ENCODE measurements at places on chromosomes 3 and 15.
A peak's percentile ranks its signal among the peaks of the same experiment; 100 is the strongest.

GRCh38 chr3:13976469-13976868 lies 96.6 kb upstream of the WNT7A start:
- no peak for DNase-seq

- peak; percentile 66 for DNase-seq
These were observed 52.2 kb downstream of the ABI3BP start for GRCh38 chr3:100941041-100941440.

DNA sequence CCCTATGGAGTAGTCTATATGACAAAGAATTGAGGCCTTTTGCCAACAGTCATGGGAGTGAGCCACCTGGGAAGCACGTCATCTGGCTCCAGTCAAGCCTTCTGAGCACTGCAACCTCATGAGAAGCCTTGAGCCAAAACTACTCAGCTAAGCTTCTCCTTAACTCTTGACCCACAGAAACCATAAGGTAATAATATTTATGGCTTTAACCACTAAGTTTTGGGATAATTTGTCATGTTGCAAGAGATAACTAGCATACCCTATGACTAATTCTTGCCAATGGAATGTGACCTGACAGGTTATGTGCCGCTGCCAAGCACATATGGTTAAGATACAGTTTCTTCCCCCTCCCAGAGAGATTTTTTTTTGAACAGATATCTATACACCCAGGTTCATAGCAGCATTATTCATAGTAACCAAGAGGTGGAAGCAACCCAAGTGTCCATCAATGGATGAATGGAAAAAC lies 11.8 kb upstream of the SLC6A11 start:
- no peak for DNase-seq

DNA sequence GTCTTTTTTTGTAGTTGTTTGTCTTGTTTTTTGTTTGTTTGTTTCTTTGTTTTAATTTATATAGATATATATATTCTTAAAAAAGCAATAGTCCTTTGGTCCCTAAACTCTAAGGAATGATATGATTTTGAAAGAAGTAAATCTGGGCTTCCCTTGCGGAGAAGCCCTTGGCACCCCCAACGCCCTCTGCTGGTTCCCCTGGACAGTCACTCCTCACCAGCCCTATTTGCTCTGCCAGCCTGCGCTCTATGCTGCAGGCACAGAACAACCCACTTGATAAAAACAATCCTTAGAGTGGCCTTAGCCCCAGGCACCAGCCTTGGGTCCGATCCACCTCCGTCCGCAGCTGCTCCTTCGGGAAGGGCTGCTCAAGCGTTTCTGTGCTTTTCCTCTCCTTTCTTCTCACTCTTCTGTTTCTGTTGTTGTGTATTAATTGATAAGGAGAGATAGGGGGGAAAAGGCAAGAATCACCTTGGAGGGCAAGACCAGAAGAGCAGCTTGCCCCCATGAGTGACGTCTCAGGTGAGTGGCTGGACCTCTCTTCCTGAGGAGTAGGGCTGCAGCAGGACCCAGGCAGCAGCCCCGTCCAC lies 13.7 kb upstream of the PARP6 start:
- peak; percentile 46 for DNase-seq

- DNase-seq, result no peak
These were observed 36.8 kb downstream of the TMEM40 start for GRCh38 chr3:12722226-12722625.

- DNase-seq, result no peak
These were observed 627.1 kb downstream of the NAALADL2 start for GRCh38 chr3:175486255-175486654.

DNA sequence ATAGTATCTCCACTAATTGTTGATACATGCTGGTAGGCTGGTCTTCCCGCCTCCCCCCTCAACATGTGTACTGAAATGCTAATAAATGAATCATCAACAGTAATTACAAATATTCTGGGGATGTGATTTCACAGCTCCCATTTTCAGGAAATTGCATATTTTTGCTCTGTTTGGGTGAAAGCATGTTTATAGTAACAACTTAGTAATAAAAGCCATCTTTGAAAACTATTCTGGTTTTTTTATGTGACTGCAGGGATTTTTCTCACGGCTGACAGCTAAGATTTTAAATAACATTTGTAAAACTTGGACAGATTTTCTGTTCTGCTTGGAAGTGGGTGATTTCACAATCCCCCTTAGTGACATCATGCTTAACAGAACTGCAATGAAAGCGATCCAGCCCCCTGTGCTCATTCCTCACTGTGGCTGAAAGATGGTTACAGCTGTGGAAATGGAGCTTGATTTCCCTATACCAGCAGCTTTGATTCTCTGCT lies 25.6 kb upstream of the FAM174B start:
- peak; percentile 11 for DNase-seq

GRCh38 chr3:148697306-148698189 lies at the start of gene AGTR1:
TSS of gene AGTR1 (plus strand) at chr3:148697903. CDS start at chr3:148741036, 43,133 bp downstream.
- DNase-seq, result peak; percentile 34
